Ovary (tissue), 10 donors: ENCODE measurements at places on chromosomes 7 and 10. TPM values are rescaled to one million over a fixed set of nuclear protein-coding genes. Genes with fewer than 3 reads are reported as not detected.

DNA sequence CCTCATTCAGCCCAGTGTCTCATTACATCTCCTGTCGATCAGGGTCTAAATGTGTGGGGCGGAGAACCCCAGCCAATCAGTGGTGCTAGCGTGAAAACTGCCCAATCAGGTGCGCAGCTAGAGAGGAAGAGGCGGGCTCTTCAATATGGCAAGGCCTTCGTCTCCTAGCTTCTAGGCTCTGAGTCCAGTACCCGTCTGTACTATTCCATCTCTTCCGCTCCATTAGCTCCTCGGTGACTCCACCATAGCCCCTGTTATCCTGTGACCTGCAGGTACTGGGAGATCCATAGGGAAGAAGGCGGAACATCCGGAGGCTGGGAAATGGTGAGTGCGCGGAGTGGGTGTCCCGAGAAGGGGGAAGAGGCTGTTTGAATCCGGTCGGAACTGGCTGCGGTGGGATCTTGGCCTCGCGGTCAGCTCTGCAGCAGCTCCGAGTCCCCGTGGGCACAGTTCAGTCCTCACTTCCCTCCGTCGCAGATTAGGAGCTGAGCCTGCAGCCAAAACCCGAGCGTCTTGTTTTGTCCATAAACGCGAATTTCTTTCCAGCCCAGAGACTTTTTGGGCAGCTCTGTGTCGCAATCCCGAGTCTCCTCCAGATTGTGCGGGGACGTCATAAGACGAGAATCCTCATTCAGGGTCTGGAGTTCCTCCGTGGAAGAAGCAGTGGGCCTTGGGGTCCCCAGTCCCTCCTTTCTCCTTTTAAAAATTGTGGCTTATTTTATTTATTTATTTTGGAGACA is at the start of gene ZNF727:
ZNF727 (plus strand) TSS at position 134 of the 740 bp plus-strand sequence; CDS start at position 322, 188 bp downstream.
- peak within 1 kb of the TSS; percentile 40 for H3K4me3 ChIP-seq
- H3K36me3 ChIP-seq, result no peaks in the 10 kb centered on the region
- peak within 1 kb of the TSS; percentile 84 for H3K27ac ChIP-seq
- peak; percentile 72 for DNase-seq
- no peaks in the 10 kb centered on the region for H3K4me1 ChIP-seq
- H3K27me3 ChIP-seq, result no peaks in the 10 kb centered on the region

- no peaks in the 10 kb centered on the region for H3K27me3 ChIP-seq
- H3K27ac ChIP-seq, result no peak overlapping the region
- no peak for DNase-seq
- no peaks in the 10 kb centered on the region for H3K36me3 ChIP-seq
- no peak overlapping the region for H3K4me3 ChIP-seq
- no peaks in the 10 kb centered on the region for H3K4me1 ChIP-seq
Measured at GRCh38 chr10:77763453-77764430, 126.1 kb upstream of the KCNMA1 start.

GRCh38 chr7:157738066-157738460 is 401.3 kb downstream of the DNAJB6 start:
- no peak overlapping the region for H3K27ac ChIP-seq
- no peaks in the 10 kb centered on the region for H3K36me3 ChIP-seq

GRCh38 chr7:43944286-43944685 is 18.1 kb downstream of the UBE2D4 start:
- no peaks in the 10 kb centered on the region for H3K4me1 ChIP-seq
- no peaks in the 10 kb centered on the region for H3K27me3 ChIP-seq
- H3K36me3 ChIP-seq, result no peaks in the 10 kb centered on the region
- no peak overlapping the region for H3K4me3 ChIP-seq
- DNase-seq, result no peak
- H3K27ac ChIP-seq, result no peak overlapping the region

DNA sequence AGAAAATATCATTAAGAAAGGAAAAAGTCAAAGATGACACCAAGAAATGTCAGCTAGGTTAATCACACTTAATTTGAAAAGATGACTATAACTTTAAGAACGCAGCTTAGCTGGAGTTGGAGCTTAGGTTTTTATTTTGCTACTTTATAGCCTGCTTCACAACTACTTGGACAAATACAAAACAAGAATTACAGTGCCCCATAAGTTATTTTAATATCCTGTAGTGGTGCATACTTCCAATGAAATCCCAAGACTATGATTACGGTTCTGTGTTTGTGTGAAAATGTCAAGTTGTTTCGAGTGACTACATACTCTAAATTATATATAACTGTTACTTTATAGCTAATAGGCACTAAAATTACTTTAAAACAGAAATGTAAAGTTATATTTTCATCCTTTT is 244.6 kb upstream of the MGMT start:
- no peak overlapping the region for H3K27ac ChIP-seq
- no peaks in the 10 kb centered on the region for H3K36me3 ChIP-seq
- H3K27me3 ChIP-seq, result no peaks in the 10 kb centered on the region
- no peak overlapping the region for H3K4me3 ChIP-seq
- no peak for DNase-seq

GRCh38 chr7:83457022-83457892 is 191.7 kb downstream of the SEMA3E start:
- no peak for DNase-seq
- H3K36me3 ChIP-seq, result no peaks in the 10 kb centered on the region
- H3K27me3 ChIP-seq, result no peaks in the 10 kb centered on the region
- no peak overlapping the region for H3K4me3 ChIP-seq
- no peak overlapping the region for H3K27ac ChIP-seq

DNA sequence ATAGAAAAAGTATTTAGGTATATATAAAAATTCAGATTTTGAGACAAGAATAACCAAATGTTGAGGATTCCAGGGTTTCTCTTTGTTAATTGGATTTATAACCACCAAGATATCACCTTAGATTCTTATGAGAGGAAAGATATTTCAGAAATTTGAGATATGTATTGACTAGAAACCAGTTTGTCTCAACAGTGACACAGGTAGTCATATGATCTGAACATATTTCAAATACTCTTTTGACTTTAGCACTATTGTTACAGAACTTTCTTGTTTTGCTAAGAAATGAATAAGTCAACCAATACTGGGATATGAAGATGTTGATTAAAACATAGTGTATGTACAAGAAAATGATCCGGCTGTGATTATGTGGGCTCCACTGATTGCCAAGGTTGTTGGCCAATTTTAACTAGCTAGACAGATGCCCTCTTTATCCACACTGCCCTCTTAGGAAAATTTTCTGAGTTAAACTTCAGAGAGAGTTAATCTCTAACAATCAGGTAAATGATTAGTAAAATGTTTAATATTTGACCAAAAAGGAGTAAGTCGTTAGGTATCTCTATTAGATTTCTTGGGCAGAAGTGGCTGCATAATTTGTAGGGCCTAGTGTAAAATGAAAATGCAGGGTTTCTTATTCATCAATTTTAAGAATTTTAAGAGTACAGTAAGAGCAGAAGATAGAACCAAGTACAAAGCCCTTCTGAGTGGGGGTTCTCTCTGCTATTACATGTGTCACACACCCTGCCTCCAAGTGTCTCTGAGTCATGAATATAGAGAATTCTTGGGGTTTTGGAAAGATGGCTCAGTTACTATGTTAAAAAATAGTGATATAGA is 376.0 kb downstream of the TFEC start:
- DNase-seq, result no peak
- no peak overlapping the region for H3K4me3 ChIP-seq
- no peaks in the 10 kb centered on the region for H3K4me1 ChIP-seq
- H3K27ac ChIP-seq, result no peak overlapping the region

- H3K4me3 ChIP-seq, result no peak overlapping the region
- no peaks in the 10 kb centered on the region for H3K27me3 ChIP-seq
- no peak overlapping the region for H3K27ac ChIP-seq
Measured at GRCh38 chr7:44987996-44988395, 9.2 kb upstream of the MYO1G start.

DNA sequence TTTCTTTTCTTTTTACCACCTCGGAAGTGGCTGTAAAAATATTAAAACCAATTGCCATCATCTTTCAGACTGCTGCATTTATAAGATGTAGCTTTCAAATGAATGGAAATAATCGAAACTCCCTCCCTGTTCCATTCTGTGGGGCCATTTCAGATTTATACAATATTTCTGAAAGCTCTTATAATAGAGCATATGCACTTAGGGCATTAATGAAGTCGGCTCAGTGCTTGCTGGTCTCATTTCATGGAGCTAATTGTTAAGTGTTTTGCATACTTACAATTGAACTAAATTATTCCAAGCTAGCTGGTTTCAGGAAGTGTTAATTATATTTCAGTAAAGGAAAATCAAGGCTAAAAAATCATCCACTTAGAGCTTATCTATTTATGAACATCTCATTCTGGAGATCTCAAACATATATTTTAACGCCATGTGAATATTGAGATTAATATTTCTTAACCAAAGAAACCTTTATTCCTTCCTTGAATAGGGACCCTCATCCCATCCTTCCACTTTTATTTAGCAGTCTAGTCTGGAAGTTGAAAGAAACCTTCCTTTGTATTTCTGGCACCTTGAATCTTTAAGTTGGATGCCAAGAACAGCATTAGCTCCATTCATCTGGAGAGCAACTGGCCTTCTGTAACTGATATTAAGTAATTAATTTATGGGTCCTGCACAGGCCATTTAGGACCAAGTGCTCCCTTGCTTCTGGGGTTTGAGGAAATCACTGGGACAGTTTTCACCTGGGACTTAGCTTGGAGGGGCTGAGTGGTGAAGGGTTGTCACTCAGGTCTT is 45.1 kb downstream of the RPS24 start:
- no peak for DNase-seq
- no peaks in the 10 kb centered on the region for H3K27me3 ChIP-seq
- H3K27ac ChIP-seq, result no peak overlapping the region
- H3K4me1 ChIP-seq, result no peaks in the 10 kb centered on the region
- H3K36me3 ChIP-seq, result no peaks in the 10 kb centered on the region
- no peak overlapping the region for H3K4me3 ChIP-seq

- no peak overlapping the region for H3K4me3 ChIP-seq
- no peaks in the 10 kb centered on the region for H3K36me3 ChIP-seq
Measured at GRCh38 chr10:131113709-131114291, 197.7 kb downstream of the TCERG1L start.

DNA sequence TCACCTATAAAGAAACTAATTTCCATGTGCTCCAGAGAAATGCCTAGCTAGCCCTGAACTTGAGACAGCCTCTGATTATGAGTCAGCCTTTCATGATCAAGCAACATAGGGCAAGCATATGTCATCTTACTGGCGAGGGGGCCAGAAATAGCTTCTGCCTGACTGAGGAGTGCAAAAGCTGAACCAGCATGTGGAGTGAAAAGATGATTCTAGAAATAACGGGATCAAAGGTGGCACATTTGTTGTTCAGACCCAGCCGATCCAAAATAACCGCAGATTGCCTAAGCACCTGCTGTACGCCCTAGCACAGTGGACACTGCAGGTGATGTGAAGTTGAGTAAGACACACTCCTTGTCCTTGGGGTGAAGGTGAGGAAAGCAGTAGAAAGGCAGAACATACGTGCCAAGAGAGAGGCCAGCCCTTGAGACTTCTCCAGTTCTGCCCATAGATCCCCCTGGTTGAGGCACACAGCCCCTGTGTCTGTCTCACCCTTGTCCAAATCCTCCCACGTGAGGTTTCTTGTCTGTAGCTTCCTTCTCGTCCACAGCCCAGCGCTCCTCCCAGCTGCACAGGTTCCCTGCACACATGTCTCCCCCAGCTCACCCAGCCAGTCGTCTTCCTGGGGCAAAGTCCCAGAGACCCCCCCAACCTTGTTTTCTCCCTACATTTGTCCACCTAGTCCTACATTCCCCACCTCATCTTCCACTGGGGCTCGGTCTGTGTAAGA is 2.8 kb upstream of the BCL7B start:
- H3K27ac ChIP-seq, result no peak overlapping the region
- H3K27me3 ChIP-seq, result no peaks in the 10 kb centered on the region
- DNase-seq, result no peak
- no peak overlapping the region for H3K4me3 ChIP-seq

DNA sequence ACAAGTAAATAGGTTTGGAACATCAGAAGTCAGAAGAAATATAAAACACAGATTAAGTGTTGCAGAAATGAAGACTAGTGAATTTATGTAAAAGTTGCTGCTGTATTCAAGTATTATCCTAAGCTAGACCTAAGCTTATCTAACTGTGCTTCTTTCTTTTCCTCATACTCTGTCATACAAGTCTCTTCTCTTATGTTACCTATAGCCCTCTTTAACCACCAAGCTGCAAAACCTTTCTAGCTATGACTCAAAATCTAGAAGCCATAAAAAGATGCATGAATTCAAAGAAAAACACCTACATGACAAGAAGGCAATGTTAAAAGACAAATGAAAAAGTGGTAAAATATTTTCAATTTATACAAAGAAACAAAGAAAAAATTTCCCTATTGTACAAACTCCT is 23.0 kb downstream of the DENND11 start:
- no peak overlapping the region for H3K4me3 ChIP-seq
- H3K36me3 ChIP-seq, result no peaks in the 10 kb centered on the region
- H3K4me1 ChIP-seq, result no peaks in the 10 kb centered on the region
- H3K27ac ChIP-seq, result no peak overlapping the region
- DNase-seq, result no peak
- H3K27me3 ChIP-seq, result no peaks in the 10 kb centered on the region

GRCh38 chr7:22094413-22095342 is 149.0 kb upstream of the CDCA7L start:
- no peaks in the 10 kb centered on the region for H3K36me3 ChIP-seq
- DNase-seq, result no peak
- no peaks in the 10 kb centered on the region for H3K4me1 ChIP-seq
- no peak overlapping the region for H3K4me3 ChIP-seq
- H3K27ac ChIP-seq, result no peak overlapping the region

DNA sequence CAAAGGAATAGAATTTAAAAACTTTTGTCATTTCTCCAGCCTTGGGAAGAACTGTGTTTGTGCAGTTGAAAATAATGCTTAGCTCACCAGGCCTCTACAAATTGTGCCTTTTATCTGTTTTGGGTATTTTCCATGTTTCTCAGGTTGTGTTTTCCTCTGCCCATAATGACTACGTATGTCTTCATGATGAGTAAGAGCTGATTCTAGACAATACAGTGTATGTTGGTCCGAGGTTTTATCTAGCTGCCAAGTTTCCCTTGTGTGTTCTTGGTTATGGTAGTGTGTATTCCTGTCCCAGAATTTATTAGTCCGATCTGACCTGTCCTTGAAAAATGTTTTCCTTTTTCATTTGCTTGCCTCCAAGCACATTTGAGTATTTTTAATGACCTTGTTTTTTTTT is 83.7 kb upstream of the GLCCI1 start:
- no peak overlapping the region for H3K4me3 ChIP-seq
- no peaks in the 10 kb centered on the region for H3K27me3 ChIP-seq
- no peaks in the 10 kb centered on the region for H3K36me3 ChIP-seq
- DNase-seq, result no peak
- no peaks in the 10 kb centered on the region for H3K4me1 ChIP-seq

GRCh38 chr7:80879849-80880248 is 39.0 kb downstream of the SEMA3C start:
- peaks cover 1% of the 10 kb centered on the region for H3K4me1 ChIP-seq
- H3K4me3 ChIP-seq, result no peak overlapping the region
- H3K36me3 ChIP-seq, result no peaks in the 10 kb centered on the region
- no peak overlapping the region for H3K27ac ChIP-seq
- DNase-seq, result no peak
- H3K27me3 ChIP-seq, result no peaks in the 10 kb centered on the region

GRCh38 chr7:41107330-41107937 is 595.5 kb downstream of the INHBA start:
- no peak for DNase-seq
- H3K27ac ChIP-seq, result no peak overlapping the region

ZPBP gene
- total RNA-seq, result 1.8 TPM

DRGX gene
- total RNA-seq, result not detected

KIAA1217 gene
- total RNA-seq, result 23.0 TPM

NYAP1 gene
- 6.8 TPM for total RNA-seq

ODAD2 gene
- 4.1 TPM for total RNA-seq

PAX2 gene
- 2.7 TPM for total RNA-seq

CDK14 gene
- total RNA-seq, result 43.8 TPM

AKR1B1 gene
- 42.7 TPM for total RNA-seq

ADIRF gene
- 193 TPM for total RNA-seq

TAS2R41 gene
- not detected for total RNA-seq

STK31 gene
- total RNA-seq, result 0.50 TPM

SYT15B gene
- 3.8 TPM for total RNA-seq
